CD4-positive, alpha-beta T cell treated with Interleukin-17A for 1 hour (primary cell): ENCODE measurements at places on chromosomes 4 and X.
A peak's percentile ranks its signal among the peaks of the same experiment; 100 is the strongest.

GRCh38 chr4:176837169-176837895 is 44.6 kb upstream of the VEGFC start:
- DNase-seq: no peak

DNA sequence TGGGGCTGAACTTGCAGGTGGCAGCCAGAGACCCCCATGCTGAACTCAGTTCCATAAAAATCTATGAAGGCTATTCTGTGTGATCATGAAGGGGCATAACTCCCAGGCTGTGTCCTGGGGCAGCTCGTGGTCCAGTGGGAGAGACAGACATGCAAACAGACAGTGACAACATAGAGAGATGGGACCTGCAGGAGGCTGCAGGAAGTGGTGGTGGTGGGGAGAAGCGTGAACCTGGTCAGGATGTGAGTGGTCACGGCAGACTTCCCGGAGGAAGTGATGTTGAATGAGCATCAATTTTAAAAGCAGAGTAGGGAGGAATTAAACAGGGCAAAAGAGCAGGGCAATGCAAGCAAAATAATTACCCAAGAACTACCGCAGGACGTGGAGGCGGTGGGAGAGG is 23.2 kb upstream of the SORCS2 start:
- no peak for DNase-seq

DNA sequence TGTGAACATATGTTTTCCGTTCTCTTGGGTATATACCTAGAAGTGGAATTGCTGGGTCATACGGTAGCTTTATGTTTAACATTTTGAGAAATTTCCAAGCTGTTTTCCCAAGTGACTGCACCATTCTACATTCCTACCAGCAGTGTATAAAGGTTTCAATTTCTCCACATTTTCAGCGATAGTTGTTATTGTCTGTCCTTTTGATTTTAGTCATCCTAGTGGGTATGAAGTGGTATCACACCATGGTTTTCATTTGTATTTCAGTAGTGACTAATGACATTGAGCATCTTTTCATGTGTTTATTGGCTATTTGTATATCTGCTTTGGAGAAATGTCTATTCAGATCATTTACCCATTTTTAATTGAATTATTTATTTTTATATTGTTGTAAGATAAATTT is 2.4 kb downstream of the PPEF1 start:
- DNase-seq: no peak

- DNase-seq: no peak
These were observed 91.0 kb downstream of the PDE5A start for GRCh38 chr4:119537586-119537985.

DNA sequence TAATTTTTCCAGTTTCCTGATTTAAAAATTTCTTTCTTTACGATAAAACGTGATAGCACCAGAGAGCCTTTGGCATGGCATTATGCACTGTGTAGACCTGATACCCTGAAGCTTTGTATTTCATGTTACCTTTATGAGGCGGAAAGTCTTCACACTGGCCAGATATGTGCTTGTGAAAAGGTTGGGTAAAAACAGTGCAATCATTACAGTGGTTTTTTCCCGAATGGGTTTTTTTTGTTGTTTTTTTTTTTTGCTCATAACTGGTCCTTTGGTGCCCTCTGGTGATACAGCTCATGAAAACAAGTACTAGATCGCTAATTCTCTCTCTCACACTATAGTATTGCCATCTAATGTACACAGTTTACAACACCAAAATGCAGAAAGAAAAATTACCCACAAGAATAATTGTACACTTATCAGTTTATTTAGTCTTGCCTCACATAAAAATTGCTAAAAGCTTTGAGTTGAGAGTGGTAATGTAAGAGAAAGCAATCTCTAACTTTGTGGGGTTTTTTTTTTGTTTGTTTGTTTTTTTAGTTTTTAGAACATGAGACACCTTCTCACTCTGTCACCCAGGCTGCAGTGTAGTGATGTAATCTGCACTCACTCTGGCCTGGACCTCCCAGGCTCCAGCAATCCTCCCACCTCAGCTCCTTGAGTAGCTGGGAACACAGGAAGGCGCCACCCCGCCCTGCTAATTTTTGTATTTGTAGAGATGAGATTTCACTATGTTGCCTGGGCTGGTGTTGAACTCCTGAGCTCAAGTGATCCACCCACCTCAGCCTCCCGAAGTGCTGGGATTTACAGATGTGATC is 21.3 kb downstream of the SPCS3 start:
- DNase-seq: peak; percentile 49

GRCh38 chrX:50168241-50168687 is 32.5 kb downstream of the AKAP4 start:
- no peak for DNase-seq
